Naive thymus-derived CD4-positive, alpha-beta T cell (primary cell): ENCODE measurements at places on chromosomes 5 and 9.

DNA sequence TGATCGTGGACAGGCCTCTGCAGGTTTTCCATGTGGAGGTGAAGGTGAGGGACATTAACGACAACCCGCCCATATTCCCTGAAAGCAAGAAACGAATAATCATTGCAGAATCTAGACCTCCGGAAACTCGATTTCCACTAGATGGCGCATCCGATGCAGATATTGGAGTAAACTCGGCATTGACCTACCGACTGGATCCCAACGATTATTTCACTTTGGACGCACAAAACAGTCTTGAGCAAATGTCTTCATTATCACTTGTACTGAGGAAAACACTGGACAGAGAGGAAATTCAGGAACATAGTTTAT is 621 bp downstream of the PCDHA13 start:
- no peak for DNase-seq

DNA sequence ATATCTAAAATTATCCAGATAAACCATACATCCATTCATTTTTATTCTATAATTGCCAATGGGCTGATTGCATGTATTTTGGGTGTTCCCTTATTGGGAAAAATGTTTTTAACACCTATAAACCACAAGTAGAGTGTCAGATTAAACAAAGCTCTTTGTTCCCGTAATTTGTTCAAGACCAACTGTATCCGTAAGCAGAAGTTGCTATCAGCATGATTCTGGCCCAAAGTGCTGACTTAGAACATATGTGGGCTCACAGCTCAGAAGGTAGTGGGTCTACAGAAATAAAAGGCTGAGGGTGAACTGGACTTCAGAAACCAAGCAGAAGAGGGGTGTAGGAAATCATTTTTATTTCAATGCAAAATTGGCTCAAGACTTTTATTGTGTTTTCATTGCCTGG is 23.5 kb upstream of the IL7R start:
- DNase-seq, result no peak

GRCh38 chr5:126512451-126512850 is 82.6 kb downstream of the ALDH7A1 start:
- DNase-seq, result no peak

DNA sequence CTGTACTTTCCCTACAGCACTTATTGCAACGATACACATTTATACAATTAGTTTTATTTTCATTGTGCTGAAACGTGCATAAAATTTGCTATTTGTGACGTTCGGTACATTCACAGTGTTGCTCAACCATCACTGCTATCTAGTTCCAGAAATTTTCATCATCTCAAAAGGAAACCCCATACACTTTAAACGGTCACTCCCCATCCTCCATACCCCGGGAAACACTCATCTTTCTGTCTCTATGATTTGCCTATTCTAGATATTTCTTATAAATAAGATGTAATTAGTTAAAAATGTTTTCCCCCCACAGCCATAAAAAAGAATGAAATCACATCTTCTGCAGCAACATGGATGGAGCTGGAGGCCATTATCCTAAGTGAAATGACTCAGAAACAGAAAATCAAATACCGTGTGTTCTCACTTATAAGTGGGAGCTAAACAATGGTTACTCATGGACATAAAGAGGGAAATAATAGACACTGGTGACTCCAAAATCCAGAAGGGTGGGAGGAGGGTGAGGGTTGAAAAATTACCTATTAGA is 40.2 kb upstream of the TEX48 start:
- no peak for DNase-seq

GRCh38 chr5:156354571-156354970 is 27.6 kb downstream of the SGCD start:
- no peak for DNase-seq

- DNase-seq, result no peak
Observed at GRCh38 chr5:97929383-97929782, 746.3 kb upstream of the RIOK2 start.

- no peak for DNase-seq
Observed at GRCh38 chr9:108815156-108815555, 40.6 kb downstream of the ACTL7B start.

DNA sequence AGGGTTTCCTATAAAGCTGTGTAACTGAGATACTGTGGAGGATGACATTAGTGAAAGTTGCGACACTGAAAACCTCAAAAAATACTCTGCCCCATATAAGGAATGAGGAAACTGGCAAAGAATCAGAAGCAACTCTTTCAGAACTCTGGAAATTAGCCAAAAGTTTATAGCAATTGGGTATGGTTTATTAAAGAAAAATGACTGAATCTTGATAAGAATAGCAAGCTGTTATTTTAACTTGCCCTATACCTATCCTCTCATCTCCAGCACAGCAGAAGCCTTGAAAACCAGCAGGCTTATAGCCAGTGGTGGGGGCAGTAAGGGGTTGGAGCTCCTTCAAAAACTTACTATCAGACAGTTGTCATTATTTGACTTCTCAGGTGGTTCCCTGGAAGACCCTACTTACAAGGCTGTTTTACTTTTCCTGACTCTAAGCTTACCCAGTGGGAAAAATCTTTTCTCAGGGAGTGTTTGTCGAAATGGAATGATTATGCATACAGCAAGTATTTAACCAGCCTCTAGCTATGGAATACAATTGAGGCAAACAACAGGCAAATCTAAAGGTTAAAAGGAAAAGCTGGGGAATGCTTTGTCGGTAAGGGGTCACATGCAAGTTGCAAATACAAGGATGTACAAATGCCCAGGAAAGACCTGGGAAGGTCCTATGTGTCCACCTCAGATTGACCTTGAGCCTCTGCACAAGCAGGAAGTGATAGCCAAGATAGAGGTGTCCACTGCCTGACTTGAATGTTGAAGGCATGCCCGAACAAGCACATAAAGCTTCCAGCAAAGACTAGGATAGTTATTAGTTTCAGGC is 21.0 kb upstream of the FAM151B start:
- DNase-seq, result no peak

- no peak for DNase-seq
Observed at GRCh38 chr9:113876151-113876992, at the start of gene ZNF618. Gene ZNF618 (plus strand): TSS chr9:113876309. CDS start chr9:113876381, 72 bp downstream.

DNA sequence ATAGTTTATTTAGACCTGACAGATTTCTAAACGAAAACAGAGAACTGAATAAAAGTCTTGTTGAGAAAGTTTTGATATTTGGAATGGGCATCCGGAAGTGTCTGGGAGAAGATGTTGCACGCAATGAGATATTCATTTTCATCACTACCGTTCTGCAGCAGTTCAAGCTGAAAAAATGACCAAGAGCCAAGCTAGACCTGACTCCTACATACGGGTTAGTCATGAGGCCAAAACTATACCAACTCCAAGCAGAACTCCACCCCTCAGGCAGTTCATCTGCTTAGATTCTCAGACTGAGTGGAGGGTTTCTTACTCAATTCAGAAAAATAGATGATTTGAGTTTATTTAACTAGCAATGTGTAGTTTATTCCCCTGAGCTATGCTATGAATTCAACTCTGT is 95.4 kb upstream of the ANXA1 start:
- DNase-seq, result no peak

DNA sequence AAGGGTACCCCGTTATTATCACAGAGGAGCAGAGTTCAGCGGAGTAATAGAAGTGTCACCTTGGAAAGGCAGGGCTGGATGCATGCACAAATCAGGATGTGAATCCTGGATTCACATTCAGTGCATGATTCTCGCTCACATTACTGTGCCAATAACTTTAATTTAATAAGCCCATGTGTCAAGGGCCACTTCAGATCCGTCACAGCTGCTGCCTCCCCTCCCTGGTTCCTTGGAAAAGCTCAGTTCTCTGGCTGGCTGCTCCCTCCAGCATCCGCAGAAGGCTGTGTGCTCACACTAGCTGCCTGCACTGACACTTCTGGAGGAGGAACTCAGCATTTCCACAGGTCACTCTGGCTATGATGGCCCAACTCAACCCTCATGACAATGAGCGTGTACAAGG is 256.8 kb upstream of the ADAMTS16 start:
- DNase-seq, result no peak

DNA sequence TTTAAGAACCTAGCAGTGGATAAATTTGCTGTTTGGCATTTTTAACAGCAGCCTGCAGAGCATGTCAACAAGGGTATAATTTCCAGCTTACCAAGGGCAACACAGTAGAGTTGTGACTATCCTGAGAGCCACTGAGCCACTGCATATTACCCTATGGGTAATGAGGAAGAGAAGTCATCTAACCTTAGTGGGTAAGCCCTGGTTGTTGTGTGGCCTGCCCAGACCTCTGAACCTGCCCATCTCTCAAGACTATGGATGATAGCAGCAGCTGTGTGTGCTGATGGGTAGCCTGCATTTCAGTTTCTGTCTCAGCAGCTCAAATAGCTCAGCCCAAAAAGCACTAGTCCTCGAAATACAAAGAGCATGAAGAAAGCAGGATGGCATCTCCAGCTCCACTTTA is 56.1 kb upstream of the PIP5K1B start:
- no peak for DNase-seq

- DNase-seq, result no peak
Observed at GRCh38 chr9:123999661-124000060, 11.9 kb upstream of the LHX2 start.

DNA sequence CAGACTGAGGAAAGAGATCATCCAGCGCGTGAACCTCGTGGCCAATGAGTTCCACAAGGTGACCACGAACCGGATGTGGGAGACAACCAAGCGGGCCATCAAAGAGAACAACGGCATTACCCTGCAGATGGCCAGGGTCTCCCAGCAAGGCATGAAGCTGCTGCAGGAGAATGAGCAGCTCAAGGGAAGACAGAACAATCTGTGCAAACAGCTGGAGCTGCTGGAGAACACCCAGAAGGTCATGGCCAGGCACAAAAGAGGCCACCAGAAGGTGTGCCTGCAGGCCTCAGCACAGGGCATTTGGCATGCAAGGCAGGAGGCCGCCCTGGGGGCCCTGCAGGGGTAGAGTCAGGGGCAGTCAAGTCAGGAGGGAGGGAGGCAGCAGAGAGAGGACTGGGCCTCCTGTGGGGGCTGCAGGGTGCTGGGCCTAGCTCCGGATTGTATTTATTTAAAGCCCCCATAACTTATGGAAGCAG is 4.2 kb downstream of the PTRH1 start:
- DNase-seq, result no peak
